ENCODE measurements at places on chromosomes 6 and 20.

GRCh38 chr6:83192871-83193746, at the start of the genes PGM3 and RWDD2A:
Gene PGM3 (minus strand): TSS chr6:83193265. CDS start chr6:83191012, 2,253 bp downstream.
Gene RWDD2A (plus strand): TSS chr6:83193357. CDS start chr6:83194452, 1,095 bp downstream.
- peak; percentile 90 for DNase-seq

DNA sequence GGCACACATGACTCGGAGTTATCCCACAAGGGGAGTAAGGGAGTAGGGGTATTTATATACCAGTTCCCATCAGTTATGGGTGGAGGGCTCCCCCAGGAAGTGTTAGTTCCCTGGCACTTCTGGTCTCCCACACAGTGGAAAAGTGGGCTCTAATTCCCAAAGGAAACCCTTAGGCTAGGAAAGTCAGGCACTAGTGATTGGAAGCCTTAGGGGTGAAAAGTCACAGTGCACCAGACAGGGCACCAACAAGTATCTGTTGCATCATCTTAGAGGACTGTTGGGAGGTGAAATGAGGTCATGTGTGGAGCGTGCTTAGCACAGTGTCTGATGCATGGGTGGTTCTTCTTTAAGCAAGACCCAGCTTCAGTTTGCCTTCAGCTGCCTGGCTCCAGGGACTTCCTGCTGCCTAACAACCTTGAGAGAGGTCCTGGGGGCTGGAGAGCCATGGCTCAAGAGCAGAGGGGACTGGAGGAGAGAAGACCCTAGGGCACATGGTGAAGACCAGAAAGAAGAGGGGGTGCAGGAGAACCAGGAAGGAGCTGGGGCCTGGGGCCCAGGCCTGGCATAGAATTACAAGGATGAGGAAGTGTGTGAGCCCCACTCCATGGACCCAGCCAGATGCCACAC, 7.5 kb upstream of the FOXP4 start:
- no peak for DNase-seq

GRCh38 chr6:149015535-149016525, 269.0 kb downstream of the UST start:
- DNase-seq, result no peak

DNA sequence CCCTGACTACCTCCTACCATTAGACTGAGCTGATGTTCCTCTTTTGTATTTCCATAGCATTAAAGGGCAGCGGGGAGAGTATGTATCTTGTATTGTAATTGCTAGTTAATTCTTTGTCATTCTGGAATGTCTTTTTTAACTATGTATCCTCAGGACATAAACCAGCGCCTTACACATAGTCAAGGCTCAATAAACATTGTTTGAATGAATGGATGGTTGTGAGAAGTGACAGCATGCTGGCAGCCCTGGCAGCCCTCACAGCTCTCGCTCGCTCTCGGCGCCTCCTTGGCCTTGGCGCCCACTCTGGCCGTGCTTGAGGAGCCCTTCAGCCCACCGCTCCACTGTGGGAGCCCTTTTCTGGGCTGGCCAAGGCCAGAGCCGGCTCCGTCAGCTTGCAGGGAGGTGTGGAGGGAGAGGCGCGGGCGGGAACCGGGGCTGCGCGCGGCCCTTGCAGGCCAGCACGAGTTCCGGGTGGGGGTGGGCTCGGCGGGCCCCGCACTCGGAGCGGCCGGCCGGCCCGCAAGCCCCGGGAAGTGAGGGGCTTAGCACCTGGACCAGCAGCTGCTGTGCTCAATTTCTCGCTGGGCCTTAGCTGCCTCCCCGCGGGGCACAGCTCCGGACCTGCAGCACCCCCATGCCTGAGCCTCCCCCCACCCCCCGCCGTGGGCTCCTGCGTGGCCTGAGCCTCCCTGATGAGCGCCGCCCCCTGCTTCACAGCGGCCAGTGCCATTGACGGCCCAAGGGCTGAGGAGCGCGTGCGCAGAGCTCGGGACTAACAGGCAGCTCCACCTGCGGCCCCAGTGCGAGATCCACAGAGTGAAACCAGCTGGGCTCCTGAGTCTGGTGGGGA, 93.1 kb downstream of the RNF182 start:
- DNase-seq, result no peak

DNA sequence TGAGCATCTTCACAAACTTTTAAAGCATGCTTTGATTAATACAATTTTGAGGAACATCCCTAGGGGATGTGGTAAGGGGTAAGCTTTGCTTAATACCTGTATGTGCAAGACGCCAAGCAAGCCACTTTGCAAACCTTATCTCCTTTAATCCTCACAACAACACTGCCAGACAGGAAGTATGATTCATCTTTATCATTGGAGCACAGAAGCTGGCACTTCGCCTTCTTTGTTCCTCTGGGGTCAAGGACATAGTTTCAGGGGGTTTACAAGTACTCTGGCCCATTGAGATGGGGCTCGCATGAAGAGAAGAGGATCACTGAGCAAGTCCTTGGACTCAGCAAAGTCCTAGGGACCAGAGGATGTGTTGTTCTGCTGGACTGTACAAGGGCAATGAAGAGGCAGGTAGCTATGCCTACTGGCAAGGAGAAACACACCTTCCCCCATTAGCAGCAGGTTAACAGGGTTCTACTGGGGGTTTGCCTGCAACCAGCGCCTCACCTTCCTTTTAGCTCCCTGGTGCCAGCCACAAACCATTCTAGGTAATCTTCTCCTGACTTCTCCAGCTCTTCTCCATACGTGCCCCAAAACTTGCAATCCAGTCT, 8.8 kb downstream of the TMEM244 start:
- DNase-seq, result no peak

- DNase-seq, result no peak
Observed at GRCh38 chr6:113182370-113183141, 674.6 kb upstream of the MARCKS start.

DNA sequence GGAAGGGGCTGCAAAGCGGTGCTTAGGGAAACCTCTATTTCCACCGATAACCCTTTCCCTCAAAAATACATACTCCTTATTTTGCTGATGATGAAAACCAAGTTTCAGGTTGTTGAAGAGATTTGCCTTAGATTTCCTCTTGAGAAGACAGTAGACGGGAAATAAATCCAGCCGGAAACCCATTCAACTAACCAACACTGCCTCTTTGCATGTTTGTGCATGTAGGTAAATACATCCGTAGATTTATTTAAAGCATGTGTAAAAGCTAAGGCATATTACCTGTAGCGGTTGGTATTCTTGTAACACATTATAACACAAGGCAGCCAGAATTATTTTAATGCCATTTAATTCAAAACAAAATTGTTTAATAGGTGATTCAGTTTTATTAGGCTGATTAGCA, 136.3 kb upstream of the SLC22A23 start:
- DNase-seq, result no peak

DNA sequence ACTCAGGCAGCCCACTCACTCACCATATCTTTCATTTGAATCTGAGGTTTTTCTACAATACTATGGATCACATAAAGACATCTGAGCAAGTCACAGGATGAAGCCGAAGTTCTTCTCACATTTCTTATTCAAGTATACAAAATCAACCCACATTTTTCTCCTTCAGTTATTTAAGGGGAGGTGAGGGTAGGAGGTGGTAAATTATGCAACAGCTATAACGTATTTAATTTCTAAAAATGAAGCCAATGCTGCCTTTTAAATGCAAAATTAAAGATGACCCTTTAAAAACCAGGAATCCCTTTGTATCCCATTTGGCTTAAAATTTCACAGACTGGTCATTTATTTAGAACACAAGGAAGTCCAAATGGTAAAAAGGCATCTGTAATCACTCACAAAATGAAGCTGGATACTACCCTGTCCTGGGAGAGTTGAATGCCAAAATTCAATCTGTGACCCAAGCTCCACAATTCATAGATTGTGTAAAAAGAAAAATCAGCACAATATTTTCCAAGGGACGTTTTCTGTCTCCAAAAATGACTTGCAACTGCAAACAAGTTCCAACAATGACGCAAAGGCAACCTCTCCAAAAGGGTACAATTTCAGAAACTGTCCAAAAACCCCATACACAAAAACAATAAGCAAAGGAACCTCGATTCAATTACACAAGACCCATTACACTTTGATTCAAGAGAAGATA, 48.8 kb downstream of the EPB41L2 start:
- no peak for DNase-seq

DNA sequence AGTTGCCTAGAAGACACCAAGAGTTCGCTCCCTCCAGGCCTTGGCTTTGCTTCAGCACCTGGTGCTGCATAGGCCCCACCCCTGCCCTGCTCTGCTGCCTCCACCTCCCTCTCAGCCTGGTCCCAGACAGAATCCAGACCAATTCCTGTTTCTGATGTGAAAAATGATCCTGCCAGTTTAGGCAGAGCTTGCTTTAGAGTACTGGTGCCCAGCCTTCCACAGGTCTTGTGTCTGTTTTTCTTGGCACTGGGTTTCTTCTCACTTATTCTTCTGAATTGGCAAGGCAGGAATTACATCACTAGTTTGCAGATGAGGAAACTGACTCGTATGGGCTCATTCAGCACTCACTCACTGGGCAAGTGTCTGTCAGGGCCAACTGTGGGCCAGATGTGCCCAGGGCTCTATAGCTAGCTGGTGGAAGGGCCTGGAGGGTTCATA, 53.0 kb downstream of the HLA-A start:
- no peak for DNase-seq

DNA sequence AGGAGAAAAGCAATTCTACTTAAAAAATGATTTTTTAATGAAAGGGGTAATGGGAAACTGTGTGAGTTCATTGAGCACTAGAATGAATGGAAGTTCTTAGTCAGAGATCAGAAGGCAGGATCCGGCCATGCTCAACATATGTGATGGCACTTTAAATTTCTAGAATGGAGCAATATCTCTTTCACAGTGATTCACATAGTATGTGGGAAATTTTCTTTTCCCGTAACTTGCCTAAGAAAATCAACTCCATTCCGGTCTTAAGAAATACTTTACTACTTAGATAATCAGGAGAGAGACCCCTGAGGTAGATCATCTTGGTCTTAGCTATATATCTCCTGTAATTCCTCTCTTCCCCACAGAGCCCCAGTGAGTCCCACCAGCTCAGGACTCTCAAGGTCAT, 131.8 kb downstream of the SCML4 start:
- DNase-seq, result no peak

DNA sequence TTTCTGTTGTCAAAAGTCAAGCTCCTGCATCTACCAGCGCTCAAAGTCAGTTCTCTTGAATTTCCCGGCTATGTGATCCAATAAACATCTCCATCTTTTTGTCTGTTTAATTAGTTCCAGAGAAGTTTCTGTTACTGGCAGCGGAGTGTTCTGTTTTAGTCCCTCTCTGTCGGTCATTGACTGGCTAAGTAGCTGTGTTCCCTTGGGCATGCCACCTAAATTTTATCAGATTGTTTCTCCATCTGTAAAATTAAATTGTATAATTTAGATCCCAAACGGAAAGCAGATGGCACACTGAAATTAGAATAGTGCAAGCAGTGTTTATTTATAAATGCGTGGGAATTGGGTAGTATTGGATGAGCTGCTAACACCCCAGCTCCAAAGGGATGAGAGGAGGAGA, 29.7 kb upstream of the PRL start:
- DNase-seq, result peak; percentile 79

- no peak for DNase-seq
Observed at GRCh38 chr20:47070176-47070575, 175.5 kb downstream of the EYA2 start.

- DNase-seq, result no peak
Observed at GRCh38 chr6:68086199-68086598, 548.9 kb upstream of the ADGRB3 start.

DNA sequence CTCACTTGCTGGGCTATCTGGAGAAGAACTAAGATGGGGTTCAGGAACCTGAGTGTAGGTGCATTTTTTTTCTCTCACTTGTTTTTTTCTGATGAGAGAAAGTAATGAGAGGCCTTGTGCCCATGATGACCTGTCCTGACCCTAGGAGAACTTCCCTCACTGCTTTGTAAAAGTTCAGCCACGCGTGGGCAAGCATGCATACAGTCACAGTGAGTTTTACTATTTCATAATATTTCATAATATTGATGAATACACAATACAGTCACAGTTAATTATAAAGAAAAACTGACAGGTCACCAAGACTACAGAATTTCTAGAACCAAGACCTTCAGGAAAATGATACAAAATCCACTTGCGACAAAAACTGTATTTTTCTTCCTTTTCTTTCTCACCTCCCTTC, 111.8 kb downstream of the MAP7 start:
- no peak for DNase-seq

- DNase-seq, result no peak
Observed at GRCh38 chr20:13517831-13518230, 120.9 kb downstream of the TASP1 start.

DNA sequence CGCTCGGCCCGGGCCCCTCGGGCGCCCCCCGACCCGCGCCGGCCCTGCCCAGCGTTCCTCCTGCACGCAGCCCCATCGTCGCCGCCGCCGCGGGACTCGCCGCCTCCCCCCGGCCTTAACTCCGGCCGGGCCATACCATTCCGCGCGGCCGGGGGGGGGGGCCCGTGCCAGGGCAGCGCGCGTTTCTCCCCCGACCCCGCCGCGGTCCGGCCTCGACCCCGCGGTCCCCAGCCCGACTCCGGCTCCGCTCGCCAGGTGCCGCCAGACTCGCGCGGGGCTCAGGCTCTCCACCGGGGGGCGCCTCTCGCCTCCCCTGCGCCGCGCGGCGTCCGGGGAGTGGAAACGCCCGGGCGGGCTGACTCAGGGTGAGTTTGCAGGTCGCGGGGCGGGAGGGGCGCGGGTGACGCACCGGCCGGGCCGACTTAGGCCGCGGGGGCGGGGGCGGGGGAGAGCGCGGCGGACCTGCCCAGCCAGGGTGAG, at the start of gene SRXN1:
SRXN1 (minus strand) TSS at position 91 of the 480 bp plus-strand sequence; CDS start at position 76, 15 bp downstream.
- DNase-seq, result peak; percentile 82

- DNase-seq, result no peak
Observed at GRCh38 chr6:34200340-34200971, 36.2 kb upstream of the HMGA1 start.

GRCh38 chr6:38153798-38154345, 334.3 kb downstream of the ZFAND3 start:
- DNase-seq, result no peak

GRCh38 chr6:36688063-36688738, 9.4 kb upstream of the RAB44 start:
- DNase-seq, result no peak

- no peak for DNase-seq
Observed at GRCh38 chr6:135086414-135086764, 31.8 kb upstream of the HBS1L start.

GRCh38 chr20:48709744-48710143, 118.1 kb downstream of the PREX1 start:
- no peak for DNase-seq
